MV-4-11 (cell line): ENCODE measurements at places on chromosomes 1 and 21.

GRCh38 chr1:164369698-164370365, 189.2 kb upstream of the PBX1 start:
- no peak for DNase-seq

DNA sequence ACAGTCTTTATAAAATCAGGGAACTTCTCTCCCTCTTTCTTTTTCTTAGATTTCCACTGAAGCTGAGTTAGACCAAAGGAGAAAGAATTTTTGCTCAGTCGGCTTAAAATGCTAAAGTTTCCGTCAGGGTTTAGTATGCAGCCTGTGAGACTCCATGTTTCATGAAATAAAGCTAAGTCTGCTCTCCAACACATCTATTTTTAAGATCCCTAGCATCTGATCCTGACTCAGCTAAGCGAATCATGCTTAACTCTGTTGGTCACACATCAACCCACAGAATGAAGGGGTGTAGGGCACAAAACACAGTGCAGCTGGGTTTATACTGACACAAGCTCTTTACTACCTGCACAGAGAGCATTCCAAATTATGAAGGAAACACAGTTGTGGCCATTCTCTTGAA, 102.4 kb upstream of the ZNF281 start:
- DNase-seq: no peak

GRCh38 chr1:32998064-32998463, 33.5 kb upstream of the RNF19B start:
- peak; percentile 30 for DNase-seq

GRCh38 chr1:231619257-231619634, 7.3 kb upstream of the DISC1 start:
- no peak for DNase-seq

- no peak for DNase-seq
Observed at GRCh38 chr1:1196431-1197187, 9.8 kb downstream of the TNFRSF18 start.

DNA sequence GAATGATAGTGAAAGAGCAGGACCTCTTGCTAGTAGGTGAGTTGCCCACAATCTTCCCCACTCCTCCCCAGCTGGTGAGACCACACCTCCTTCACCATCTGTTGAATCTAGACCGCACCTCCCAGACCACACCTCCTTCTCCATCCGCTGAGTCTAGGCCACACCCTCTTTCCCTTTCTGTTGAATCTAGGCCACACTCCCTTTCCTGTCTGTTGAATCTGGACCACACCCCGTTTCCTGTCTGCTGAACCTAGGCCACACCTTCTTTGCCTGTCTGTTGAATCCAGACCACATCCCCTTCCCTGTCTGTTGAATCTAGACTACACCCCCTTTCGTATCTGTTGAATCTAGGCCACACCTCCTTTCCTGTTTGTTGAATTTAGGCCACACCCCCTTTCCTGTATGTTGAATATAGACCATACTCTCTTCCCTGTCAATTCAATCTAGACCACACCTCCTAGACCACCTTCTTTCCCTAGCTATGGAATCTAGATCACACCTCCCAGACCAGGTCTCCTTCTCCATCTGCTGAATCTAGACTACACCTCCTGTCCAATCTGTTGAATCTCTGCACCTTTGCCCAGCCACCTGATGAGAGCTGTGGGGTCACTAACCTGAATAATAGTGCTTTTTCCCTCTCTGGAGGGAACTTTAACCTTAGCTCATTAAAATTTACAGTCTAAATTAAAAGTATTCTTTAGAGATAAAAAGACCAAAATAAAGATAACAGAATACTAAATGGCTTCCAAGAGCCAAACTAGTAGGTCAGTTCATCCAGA, 116.3 kb downstream of the DAB1 start:
- DNase-seq: peak; percentile 61

DNA sequence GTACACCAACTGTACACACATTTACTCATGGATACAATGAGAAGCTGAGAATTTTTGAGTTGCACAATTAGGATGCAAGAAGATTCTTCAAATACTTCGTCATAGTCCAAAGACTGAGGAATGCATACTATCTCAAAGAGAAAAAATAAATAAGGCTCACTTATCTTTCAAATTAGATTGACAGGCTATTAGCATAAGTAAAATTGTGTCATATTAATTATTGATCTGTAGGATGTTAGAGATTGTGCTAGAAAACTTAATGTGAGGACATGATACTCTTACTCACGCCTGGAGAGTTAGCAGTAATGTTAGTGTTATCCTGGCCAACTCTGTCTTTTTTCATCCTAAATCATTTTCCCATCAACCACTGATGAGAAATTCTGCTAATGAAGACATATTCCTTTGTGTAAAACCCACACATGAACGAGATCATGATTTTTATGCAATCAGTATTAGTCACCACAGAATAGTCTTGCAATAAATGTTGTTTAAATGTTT, 659.0 kb downstream of the LTN1 start:
- no peak for DNase-seq

DNA sequence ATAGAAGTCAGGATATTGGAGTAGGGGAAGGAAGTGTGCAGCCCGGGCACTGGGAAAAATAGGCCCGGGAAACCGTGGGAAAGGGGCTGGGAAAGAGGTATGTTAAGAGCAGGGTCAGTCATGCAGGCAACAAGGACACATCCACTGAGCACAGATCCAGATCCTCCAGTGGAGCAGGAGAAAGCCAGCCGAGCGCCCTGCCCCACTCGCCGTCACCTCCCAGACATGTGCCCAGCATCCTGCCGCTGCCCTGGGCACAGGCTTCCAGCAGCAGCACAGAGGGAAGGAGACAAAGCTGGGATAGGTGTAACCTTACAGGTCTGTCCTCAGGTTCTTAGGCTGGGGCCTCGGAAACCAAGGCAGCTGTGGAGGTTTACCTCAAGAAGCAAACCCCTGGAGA, 64.2 kb downstream of the FAM163A start:
- no peak for DNase-seq

GRCh38 chr1:216804111-216804510, 80.9 kb upstream of the ESRRG start:
- no peak for DNase-seq

- no peak for DNase-seq
Observed at GRCh38 chr1:112054510-112054909, 65.0 kb upstream of the KCND3 start.

GRCh38 chr1:16076865-16077238, 3.4 kb upstream of the FAM131C start:
- DNase-seq: no peak

DNA sequence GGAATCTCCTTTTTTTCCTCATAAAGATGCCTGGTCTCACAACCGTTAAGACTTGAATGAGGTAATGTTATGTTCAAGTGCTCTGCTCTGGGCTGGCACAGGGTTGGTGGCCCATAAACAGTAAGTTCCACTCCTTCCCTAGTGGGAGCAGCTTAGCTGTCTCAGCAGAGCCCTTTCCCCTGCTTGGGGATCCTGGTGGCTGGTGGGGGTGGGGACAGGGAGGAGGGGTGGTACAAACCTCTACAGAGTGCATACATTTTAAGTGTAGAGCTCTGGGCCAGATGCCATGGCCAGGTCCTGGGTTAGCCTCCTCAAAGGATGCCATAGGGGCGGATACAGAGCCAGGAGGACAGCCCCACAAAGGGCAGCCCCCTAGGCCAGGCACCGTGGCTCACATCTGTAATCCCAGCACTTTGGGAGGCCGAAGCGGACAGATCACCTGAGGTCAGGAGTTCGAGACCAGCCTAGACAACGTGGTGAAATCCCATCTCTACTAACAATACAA, 20.7 kb upstream of the PADI1 start:
- no peak for DNase-seq

- DNase-seq: no peak
Observed at GRCh38 chr1:63545780-63546179, 22.5 kb downstream of the EFCAB7 start.

DNA sequence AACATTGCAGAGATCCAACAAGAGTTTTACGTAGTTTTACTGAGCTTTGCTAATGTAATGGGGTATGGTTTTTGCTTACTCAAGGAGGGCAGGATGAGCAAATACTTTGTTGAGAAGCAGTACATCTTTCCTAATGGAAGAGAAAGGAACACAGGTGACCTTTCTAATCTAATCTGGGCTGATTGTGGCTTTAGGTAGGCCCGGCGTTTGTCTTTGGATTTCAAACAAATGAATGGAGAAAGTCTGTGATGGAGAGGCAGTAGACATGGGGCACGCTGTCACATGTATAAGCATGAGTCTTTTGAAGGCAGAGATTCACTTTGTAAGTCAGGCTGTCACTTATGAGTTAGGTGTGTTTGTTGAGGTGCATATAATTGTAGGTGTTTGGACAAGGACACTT, 1.7 kb downstream of the PLEKHM2 start:
- DNase-seq: no peak

DNA sequence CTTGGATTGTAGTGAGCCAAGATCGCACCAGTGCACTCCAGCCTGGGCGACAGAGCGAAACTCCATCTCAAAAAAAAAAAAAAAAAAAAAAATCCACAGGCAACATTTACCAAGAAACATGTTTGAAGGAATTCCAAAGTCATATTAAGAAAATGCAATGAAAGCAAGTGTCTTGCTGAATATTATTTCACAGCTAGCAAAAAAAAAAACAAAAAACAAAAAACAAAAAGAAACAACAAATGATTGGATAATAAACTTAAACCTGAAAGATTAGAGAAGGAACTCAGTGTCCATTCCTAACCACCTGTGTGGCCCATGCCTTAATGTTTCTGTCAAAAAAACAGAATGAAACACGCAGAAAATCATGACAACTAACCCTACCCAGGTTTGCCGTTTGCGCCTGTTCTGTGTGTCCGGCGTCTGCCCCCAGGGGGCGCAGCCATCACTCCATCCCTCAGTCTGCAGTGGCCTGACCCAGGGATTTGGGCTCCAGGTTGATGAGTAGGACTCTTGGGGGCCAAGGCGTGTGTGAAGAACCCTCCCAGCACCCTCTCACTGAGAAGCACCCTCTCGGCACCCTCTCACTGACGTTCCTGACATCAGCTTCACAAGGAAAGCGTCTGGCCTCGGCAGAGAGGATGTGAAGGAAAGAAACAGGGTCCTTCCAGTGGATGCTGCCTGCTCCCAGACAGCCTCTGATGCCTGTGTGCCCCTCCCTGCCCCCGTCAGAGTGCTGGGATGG, 19.2 kb upstream of the PTTG1IP start:
- DNase-seq: peak; percentile 52

DNA sequence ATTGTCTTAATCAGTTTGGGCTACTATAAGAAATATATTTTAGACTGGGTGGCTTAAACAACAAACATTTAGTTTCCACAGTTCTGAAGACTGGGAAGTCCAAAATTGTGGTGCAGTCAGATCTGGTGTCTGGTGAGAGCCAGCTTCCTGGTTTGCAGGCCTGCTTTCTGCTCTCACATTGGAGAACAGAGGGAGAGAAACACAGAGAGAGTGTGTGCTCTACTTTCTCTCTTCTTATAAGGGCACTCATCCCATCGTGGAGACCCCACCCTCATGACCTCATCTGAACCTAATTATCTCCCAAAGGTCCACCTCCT, 4.1 kb downstream of the LEPR start:
- no peak for DNase-seq

- no peak for DNase-seq
Observed at GRCh38 chr1:64896551-64896950, 69.8 kb downstream of the JAK1 start.

- no peak for DNase-seq
Observed at GRCh38 chr1:63730211-63730610, 43.6 kb upstream of the ROR1 start.

GRCh38 chr1:110501488-110502132, 17.4 kb downstream of the KCNA10 start:
- DNase-seq: peak; percentile 58

- DNase-seq: no peak
Observed at GRCh38 chr1:8667869-8668594, 149.4 kb downstream of the RERE start.

- DNase-seq: peak; percentile 18
Observed at GRCh38 chr1:89873770-89874169, 52.9 kb downstream of the LRRC8D start.

DNA sequence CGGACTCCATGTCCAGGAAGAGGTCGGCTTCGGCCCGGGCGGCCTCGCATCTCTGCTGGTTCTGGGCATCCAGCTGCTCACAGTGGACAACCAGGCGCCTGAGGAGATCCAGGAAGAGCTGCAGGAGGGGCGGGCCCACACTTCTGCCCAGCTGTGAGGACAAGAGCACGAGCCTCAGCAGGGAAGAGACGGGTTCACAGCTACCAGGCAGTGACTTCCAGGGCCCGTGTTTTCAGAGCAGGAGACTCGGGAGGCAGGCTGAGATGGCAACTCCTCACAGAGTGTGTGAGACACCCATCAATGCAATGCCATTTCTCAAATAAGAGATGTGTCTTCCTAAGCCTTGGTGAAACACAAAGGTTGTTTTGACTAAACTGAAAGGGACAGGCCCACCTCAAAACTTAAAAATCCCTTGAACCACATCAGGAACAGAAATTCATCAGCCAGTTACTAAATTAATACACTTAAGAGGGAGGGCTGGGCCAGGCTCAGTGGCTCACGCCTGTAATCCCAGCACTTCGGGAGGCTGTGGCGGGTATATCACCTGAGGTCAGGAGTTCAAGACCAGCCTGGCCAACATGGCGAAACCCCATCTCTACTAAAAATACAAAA, 43.4 kb downstream of the URB1 start:
- no peak for DNase-seq

DNA sequence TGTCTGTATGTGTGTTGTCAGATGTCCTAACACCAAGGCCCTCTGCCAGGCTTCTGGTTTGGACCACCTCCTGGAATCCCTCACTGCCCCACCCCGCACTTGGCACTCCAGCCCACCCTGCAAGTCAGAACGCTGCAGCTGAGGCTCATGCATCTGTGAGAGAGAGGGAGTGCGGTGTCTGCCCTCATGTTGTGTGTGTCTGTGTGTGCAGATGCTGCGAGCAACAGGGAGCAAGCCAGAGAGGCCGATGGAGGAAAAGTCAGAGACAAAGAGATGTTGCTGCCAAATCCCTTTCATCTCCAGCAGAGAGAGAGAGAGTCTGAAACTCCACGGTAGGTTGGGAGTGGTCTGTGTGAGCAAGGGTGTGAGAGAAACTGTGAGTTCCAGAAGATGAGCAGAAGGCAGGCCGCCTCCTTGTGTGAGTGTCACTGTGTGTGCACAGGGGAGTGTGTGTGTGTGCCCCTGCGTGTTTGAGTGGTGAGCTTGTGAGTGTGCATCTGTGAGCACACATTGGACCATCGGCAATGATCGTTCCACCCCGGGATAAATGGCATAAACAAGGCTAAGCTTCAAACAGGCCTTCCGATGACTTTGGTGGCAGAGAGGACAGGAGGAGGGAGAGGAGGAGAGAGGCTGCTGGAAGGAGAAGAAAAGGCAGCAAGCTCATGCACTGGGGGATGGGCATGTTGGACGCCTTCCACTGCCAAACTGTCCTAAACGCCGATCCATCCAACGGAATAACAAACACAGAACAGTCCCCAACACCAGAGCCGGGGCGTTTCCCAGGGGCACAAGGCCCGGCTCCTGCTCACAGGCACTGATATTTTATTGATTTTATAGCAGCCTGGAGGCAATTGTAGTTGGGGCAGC, 99.2 kb upstream of the GRIK3 start:
- no peak for DNase-seq
